NT2/D1 (cell line): ENCODE measurements at places on chromosomes 5 and 9.

GRCh38 chr9:27377147-27377807, 80.3 kb upstream of the EQTN start:
- no peak for DNase-seq

GRCh38 chr5:137575847-137576246, 76.7 kb upstream of the SPOCK1 start:
- no peak for DNase-seq

DNA sequence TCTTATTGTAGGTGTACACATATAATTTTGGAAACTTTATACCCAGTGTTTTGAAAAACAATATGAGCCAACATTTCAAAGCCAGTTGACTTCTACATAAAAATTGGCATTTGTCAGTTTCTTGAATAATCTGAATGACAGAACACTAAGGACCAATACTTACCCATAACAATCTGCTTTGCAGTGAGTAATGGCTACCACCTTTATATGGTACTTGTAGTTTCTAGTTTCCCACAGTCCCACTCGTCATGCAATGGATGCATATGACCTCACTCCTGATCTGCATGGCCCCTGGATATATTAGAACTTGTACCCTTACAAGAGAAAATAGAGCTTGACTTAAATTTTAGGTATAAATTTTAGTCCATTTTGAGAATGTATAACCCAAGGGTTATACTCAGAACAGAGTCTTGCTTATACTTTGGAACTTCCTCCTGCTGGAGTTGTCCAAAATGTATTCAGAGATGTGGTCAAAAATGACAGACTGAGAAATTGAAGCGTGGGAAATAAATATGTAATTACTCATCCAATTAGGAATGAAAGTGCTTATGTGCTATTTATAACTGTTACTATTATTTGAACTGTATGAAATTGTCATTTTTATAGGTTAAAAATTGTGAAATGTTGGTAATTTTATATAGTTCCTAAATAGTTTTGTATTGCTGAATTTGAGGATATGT, 19.5 kb downstream of the XRCC4 start:
- DNase-seq = no peak

DNA sequence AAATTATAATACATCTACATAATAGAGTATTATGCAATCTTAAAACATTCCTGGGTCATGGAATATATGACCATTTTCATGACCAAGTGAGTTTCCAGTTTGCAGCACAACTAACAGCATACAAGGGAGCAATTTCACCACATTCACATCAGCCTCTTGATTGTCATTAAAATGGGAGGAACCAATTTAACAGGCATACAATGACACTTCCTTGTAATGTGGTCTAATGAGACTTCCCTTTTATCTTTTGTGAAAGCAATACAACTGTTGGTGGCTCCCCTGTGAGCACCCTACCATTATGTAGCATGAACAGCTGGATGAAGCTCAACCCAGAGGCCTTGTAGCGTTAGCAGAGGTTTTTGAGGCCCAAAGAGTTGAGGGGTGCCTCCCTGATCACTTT, 13.6 kb upstream of the TMOD1 start:
- no peak for DNase-seq

DNA sequence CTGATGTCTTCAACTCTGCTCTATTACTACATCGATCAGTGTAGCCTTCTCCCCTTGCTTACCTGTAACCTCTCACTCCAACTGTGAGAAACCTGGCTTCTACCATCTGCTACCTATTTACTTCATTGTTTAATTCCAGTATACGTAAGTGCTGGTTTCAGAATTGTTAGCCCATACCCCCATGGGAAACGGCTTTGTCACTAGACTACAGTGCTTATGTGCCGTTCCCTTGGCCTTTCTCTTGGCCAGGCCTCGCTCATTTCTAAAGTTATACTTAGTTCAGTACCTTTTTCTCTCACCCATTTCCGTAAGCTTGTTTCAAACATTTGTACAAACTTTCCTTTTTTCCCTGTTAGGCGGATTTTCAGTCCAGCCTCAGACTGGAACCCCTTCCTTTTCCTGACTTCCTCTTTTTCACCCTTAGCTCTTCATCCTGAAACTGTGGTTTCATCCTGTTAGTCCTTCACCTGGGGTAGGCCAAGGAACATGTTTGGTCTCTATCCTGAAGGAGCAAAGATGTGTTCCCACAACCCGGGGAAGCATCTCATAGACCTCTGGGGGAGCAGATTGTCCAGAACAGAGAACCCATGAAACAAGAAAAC, 21.7 kb downstream of the ALG2 start:
- no peak for DNase-seq

- no peak for DNase-seq
Measured at GRCh38 chr5:124444147-124444775, 302.2 kb downstream of the ZNF608 start.

DNA sequence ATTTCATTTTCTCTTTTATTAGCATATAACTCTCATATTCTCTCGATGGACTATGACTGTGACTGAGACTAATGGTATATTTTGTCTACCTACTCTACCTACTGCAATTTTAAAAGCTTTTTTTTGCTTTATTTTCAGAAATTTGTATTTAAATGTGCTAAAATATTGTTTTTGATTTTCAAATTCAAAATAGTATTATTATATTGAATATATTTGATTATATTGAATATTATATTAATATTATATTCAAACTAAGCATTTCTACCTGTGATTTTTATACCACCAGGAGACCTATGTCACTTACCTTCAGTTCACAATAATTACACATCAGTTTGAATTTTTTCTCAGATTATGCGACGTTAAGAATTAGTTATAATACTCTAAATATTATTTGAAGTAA, 700.5 kb upstream of the RGMB start:
- DNase-seq = no peak

- no peak for DNase-seq
Measured at GRCh38 chr5:172455511-172456061, 1.3 kb upstream of the SH3PXD2B start.

DNA sequence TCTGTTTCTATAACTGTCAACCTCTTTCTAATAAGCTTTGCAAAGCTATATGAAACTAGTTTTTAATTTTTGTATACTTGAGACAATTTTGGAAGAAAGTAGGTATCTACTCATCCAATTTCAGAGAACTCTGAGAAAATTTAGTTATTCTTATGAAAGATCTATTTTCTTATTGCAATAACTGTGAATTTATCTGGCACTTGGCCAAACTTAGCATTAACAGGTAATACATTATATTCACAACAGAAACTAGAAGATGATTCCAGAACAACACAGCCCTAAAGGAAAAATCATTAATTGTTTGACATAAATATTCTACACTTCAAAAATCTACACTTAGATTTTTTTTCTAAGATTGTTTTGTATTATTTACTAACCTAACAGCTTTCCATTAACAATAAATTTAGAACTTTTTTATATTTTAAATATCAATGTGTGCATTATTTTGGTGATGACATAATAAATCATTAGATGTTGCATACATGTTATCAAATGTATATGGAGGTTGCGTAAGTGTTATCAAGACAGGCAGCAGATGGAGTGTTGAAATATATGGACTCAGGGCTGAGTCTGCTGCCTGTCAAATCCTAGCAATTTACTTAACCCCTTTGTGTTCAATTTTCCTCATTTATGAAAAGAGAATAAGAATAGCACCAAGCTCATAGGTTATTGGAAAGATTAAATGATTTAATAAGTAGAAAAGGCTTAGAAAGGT, 141.8 kb downstream of the MUSK start:
- no peak for DNase-seq

GRCh38 chr5:57537811-57538210, 55.2 kb upstream of the ACTBL2 start:
- no peak for DNase-seq

- DNase-seq = no peak
Measured at GRCh38 chr5:75279321-75279720, 42.6 kb upstream of the ANKRD31 start.

GRCh38 chr5:58184910-58185309, 275.0 kb downstream of the PLK2 start:
- DNase-seq = no peak

- no peak for DNase-seq
Measured at GRCh38 chr5:67409126-67409777, 212.7 kb upstream of the CD180 start.

DNA sequence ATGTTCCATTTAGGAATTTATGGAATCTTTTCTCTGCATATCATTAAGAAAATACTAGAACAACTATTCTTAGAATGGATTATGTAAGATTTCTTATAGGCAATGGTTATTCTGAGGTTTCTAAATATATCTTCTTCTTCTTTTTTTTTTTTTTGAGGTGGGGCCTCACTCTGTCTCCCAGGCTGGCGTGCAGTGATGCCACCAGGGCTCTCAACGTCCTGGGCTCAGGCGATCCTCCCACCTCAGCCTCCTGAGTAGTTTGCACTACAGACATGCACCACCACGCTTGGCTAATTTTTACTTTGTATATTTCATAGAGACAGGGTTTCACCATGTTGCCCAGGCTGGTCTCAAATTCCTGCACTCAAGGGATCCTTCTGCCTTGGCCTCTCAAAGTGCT, 137.2 kb downstream of the SREK1 start:
- no peak for DNase-seq

- peak; percentile 33 for DNase-seq
Measured at GRCh38 chr9:4035777-4036176, 264.1 kb downstream of the GLIS3 start.

- no peak for DNase-seq
Measured at GRCh38 chr9:83061036-83061435, 1.9 kb downstream of the RASEF start.

- no peak for DNase-seq
Measured at GRCh38 chr5:144060598-144060997, 109.9 kb downstream of the YIPF5 start.

GRCh38 chr9:89078860-89079259, 87.6 kb downstream of the S1PR3 start:
- DNase-seq = no peak

DNA sequence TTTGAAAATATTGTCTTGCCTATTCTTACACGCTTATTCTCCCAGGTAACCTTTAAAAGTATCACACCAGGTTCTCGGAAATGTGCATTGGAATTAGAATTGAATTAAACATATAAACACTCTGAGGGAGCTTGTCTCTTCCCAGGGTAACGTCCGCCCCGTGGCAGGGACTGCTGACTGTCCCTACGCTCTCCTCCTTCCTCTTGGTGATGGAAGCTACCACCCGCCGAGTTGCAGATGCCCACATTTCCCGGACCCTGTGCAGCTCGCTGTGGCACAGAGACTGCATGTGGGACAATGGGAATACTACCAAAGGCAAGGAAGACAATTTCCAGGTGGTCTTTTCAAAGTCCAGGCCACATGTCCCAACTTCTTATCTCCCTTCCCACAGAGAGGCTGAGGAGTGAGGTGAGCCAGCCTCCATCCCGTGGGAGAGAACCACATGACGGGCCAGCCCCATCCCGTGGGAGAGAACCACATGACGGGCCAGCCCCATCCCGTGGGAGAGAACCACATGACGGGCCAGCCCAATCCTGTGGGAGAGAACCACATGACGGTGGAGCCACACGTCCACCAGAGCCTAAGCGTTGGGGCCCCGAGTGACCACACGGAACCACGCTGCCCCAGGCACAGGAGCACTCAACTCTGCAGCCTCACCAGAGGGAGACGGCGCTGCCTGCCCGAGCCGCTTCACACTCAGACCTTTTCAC, 249.4 kb upstream of the IRX1 start:
- no peak for DNase-seq

- no peak for DNase-seq
Measured at GRCh38 chr9:89811886-89812450, 207.2 kb downstream of the GADD45G start.

DNA sequence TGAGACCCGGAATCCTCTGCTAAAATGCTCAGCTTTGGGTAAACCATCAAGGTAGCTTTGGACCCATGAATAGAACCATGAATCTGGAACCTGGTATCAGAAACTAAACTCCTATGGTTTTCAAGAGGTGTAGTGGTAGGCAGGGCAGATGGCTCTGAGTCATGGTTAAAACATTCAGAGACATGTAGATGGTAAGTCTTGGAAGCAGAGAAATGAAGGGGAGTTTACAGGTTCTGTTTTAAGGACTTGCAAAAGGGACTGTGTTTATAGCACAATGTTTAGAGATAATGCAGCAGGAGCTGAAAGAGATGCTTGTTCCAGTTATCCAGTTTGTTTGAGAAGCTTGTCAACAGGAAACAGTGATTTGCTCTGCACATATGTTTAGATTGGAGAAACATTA, 36.0 kb upstream of the FBN2 start:
- DNase-seq = no peak

- DNase-seq = no peak
Measured at GRCh38 chr5:15943487-15943886, 236.1 kb downstream of the MARCHF11 start.

DNA sequence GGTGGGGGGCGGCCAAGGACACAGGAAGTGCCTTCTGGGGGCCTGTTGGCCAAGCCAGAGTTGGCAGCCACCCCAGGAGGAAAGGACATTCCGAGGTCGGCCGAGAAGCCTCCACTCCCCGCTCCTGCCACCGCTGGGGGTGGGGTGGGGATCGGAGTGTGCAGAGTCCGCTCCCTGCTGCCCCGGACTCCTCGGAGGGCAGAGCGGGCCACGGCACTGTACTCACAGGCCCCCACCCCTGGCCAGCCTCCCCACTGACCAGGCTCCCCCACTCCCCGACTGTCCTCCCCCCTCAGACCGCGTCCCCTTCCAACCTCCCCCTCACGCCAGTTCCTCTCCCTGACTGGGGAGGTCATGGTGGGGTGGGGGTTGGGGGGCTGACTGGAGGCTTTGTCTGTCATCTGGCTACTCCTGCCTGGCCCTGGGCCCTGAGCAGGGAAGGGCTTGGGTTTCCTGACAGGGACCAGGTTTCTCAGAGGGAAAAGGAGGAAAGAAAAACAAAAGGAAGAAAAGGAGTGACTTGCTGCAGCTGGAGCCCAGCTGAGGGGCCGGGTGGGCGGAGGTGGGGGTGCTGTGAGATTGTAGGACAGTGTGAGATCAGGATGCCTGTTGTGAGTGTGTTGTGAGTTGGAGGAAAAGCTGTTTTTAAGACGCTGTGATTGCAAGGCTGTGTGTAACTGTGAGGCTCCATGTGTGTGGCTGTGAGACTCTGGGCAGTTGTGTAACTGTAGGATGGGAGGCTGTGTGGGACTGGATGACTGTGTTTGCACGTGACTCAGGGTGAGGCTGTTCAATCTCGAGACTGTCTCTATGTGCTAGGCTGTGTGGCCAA, 29.7 kb downstream of the CNTFR start:
- DNase-seq = no peak

- no peak for DNase-seq
Measured at GRCh38 chr5:59146729-59147128, 563.9 kb downstream of the RAB3C start.

DNA sequence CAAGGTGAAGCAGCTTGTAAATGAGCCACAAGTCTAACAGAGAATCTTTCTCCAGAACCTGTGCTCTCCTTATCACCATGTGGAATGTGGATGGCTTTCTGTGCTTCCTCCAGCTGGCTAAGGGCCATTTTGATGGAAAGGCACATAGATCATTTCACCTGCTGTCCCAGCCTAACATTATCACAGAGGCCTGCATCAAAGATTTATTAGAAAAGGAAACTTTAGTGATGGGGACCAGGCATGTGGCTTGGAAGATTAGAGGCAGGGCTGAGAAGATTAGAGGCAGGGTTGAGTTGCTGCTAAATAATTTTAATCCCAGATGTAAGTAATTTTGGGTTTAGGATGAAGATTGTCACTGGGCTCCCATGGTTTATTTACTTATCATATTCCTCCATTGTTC, 6.3 kb downstream of the SPEF2 start:
- DNase-seq = no peak
